Ovary (tissue), 10 donors: ENCODE measurements at places on chromosomes 16 and 17. TPM values are rescaled to one million over a fixed set of nuclear protein-coding genes. Genes with fewer than 3 reads are reported as not detected.

- H3K27ac ChIP-seq: no peak overlapping the region
- H3K4me3 ChIP-seq: no peak overlapping the region
- no peaks in the 10 kb centered on the region for H3K27me3 ChIP-seq
- no peaks in the 10 kb centered on the region for H3K36me3 ChIP-seq
- no peak for DNase-seq
- peaks cover 5% of the 10 kb centered on the region for H3K4me1 ChIP-seq
Observed at GRCh38 chr16:78180349-78180748, 80.9 kb downstream of the WWOX start.

DNA sequence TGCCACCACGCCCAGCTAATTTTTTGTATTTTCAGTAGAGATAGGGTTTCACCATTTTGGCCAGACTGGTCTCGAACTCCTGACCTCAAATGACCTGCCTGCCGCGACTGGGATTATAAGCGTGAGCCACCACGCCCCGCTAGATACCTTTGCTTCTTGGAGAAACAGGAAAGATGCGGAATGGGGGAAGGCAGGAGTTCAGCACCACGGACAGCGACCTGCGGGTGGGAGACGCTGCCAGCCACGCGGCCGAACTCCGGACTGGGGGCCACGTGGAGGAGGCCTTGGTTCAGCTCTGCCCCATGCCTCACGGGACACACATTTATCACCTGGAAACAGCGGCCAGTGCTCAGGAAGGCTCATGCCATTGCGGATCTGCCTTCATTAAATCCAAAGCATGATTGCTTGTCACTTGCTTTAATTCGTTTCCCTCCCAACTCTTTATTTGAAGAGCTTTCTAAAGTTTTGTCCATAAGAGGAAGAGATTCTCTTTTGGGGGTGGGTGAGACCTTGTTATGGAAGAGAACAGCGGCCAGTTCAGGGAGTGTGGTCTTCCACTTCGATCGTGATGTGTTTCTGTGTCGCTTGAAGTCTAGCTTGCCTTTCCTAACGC lies 219.9 kb downstream of the ENGASE start:
- no peak overlapping the region for H3K27ac ChIP-seq
- H3K4me1 ChIP-seq: no peaks in the 10 kb centered on the region
- H3K36me3 ChIP-seq: no peaks in the 10 kb centered on the region
- H3K4me3 ChIP-seq: no peak overlapping the region

GRCh38 chr16:84787263-84787622 lies 32.5 kb upstream of the CRISPLD2 start:
- no peaks in the 10 kb centered on the region for H3K36me3 ChIP-seq
- no peak overlapping the region for H3K4me3 ChIP-seq
- no peak for DNase-seq

DNA sequence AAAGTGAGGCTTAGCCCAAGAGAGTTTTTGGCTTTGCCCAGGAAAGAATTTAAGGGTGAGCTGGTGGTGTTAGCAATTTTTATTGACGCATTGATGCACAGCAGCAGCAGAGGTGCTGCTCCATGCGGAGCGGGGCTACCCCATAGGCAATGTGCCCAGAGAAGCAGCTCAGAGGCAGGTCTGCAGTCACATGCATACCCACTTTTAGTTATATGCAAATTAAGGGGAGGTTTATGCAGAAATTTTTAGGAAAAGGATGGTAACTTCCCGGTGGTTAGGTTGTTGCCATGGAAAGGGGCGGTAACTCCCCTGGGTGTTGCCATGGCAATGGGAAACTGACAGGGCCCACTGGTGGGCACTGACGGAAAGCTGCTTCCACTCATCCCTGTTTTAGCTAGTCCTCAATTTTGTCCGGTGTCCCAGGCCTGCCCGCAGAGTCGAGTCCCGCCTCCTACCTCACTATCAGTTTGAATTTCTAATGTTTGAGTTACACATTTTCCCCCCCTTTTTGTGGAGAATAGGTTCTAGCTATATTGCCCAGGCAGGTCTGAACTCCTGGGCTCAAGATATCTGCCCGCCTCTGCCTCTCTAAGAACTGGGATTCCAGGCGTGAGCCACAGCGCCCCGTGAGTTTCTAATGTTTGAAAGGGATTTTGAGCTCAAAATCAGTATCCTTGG lies 10.4 kb upstream of the GJD3 start:
- H3K4me1 ChIP-seq: no peaks in the 10 kb centered on the region
- no peak overlapping the region for H3K4me3 ChIP-seq
- DNase-seq: no peak
- no peaks in the 10 kb centered on the region for H3K36me3 ChIP-seq

GRCh38 chr16:1211451-1212268 lies 13.4 kb downstream of the TPSG1 start:
- no peaks in the 10 kb centered on the region for H3K4me1 ChIP-seq
- H3K27ac ChIP-seq: no peak overlapping the region
- H3K27me3 ChIP-seq: no peaks in the 10 kb centered on the region
- no peaks in the 10 kb centered on the region for H3K36me3 ChIP-seq

DNA sequence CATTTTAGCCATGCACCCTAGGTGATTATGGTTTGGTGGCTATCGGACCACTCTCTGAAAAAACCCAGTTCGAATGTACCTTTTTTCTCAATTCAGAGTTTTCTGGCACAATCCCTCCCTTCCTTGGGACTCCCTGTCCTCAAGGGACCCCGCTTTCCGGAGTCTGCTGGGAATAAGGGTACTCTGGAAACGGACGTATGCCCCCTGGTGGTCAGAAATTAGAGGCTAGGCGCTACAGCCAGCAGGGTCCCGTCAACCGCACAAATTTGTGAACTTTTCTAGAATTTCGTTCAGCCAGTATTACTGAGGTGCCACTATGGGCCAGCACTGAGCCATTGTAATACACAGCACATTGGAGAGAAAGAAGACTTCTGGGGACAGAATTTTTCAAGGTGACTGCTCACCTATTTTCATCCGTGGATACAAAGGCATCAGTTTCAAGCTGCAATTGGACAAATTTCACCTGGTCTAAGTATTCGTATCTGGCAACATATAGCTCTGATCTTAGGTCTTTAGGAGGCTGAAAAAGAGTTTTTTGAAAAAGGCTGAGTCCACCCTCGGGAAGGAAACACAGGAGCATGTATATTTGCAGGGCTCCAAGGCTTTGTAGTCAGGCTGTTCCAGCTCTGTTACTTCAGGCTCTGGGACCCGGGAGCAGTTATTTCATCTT lies 27.1 kb upstream of the CRYBA1 start:
- H3K27me3 ChIP-seq: no peaks in the 10 kb centered on the region

Gene MYBBP1A
- 18.5 TPM for total RNA-seq
